SK-N-SH treated with all-trans-retinoic acid at 6 μM for 48 hours (cell line): ENCODE measurements at places on chromosomes 12 and 14.

DNA sequence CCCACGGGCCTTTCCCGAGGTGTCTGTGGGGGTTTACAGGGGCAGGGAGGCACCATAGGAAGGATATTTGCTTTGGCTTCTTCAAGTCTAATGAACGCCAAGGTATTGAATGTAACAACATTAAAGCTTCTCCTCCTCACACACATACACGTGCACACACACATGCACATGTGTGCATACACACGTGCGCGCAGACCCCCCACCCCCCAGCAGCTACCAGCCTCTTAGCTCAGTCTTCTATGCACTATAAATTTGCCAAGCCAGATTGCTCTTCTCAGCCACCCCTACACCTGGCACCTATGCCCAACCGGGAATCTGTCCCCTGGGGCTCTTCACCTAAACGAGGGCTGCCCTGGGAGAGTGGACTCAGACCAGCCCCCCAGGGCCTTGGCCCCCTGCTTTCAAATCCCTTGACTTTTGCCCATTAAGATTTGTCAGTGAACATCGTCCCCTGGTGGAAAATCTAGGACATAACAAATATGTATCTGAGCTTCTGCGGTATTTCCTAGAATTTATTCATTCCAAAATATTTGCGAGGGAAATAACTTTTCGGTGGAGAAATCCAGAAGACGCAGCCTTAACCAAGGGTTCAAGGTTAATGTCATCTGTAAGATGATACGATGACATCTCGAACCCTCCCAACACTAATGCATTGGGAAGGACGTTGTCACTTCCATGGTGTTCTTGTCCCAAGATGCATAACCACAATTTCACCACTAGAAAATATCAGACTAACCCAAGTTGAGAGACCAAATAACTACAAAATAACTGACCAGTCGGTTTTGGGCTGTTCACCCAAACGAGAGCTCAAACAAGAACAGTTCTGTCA lies 330.4 kb downstream of the MED13L start:
- no peak for ATAC-seq

DNA sequence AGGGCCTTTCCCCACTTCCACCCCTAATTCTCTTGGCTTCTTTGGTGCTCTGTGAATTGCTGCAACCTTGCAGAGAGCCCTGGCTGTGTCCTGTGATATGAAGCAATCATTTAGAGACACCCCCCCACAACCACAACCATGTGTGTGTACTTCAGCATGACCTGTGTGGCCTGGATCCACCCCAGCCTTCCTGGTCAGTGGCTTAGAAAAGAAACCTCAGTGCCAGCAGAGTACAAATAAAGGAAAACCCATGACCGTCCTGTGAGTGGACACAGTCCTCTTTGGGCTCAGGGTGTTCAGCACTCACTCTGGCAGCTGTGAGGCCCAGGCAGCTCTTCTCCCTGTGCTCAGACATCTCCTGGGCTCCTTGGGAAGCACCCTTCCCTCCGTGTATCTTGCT lies 206.6 kb upstream of the DIO3 start:
- ATAC-seq: no peak

GRCh38 chr14:36217027-36217426 lies 40.5 kb upstream of the PTCSC3 start:
- ATAC-seq: no peak

GRCh38 chr14:30573226-30573814 lies 14.4 kb downstream of the G2E3 start:
- no peak for ATAC-seq

DNA sequence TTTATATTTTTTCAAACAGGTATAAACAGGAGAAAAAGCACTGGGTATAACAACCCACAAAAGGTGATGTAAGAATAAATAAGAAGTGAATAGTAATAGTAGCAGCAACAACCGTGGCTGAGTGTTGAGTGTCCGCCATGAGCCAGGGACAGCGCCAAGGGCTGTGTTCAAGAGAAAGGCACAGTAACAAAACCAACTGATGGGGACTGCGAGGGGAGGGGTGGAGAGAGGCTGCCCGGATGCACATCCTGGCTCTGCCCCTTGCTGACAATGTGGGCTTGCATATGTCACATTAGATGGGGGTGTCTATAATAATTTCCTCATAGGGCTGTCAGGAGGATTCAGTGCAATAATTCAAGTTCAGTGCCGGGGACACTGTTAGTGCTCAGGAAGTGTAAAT lies 912.4 kb downstream of the VRK1 start:
- no peak for ATAC-seq

GRCh38 chr12:126667339-126667738 lies 1599.6 kb upstream of the TMEM132C start:
- peak; percentile 60 for ATAC-seq

- no peak for ATAC-seq
Observed at GRCh38 chr12:79162147-79162772, 297.7 kb downstream of the SYT1 start.

- ATAC-seq: no peak
Observed at GRCh38 chr12:33614630-33615029, 175.0 kb upstream of the SYT10 start.

GRCh38 chr12:75592638-75593335 lies 81.4 kb upstream of the KRR1 start:
- no peak for ATAC-seq

GRCh38 chr14:72480464-72481243 lies 413.2 kb downstream of the DPF3 start:
- no peak for ATAC-seq

DNA sequence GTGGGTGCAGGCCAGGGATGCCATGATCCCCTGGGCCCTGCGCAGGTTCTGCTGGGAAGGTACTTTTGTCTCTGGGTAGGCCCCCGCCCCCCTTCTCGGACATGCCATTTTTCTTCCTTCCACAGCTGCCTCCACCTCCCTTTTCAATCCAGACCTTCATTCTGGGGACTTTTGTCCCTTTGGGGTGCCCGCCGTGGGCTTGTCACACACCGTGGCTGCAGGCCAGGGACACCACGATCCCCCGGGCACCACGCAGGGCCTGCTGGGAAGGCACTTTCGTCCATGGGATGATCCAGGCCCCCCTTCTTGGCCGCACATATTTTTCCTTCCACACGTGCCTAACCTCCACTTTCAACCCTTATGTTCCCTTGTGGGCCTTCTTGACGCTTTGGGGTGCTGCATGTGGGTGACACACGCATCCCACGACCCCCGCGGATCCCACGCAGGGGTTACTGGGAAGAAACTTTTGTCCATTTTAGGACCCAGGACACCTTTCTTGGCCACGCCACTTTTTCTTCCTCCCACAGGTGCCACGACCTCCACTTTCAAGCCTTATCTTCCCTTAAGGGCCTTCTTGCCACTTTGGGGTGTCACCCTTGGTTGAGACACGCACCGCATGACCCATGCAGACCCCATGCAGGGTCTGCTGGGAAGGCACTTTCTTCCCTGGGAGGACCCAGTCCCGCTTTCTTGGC lies 272.5 kb downstream of the ALG10 start:
- no peak for ATAC-seq

GRCh38 chr12:25835385-25835784 lies 123.1 kb upstream of the RASSF8 start:
- ATAC-seq: no peak

GRCh38 chr14:77139540-77140358 lies 1.8 kb downstream of the ZDHHC22 start:
- ATAC-seq: peak; percentile 81
